CD4-positive, alpha-beta T cell treated with Interleukin-4 for 1 hour (primary cell): ENCODE measurements at places on chromosomes 4 and X.

- DNase-seq = no peak
These were observed 23.4 kb upstream of the ADGRA3 start for GRCh38 chr4:22539251-22539650.

DNA sequence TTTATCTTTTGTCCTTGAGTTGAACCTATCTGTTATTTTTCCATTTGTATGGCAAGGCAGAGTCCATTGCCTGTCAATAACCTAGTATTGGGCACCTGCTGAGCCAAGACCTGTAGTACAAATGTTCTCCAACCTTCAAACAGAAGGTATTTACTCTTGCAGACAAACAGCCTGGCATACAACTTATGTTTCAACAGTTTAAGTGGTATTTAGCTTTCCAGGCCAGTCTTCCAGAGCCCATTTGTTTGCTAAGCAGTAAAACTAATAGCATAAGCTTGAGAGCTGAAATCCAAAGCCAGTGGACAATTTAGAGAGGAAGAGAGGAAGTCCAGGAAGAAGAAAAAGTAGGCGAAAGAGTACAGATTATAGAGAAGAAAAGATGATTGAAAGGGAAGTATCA, 979.3 kb downstream of the GLUD2 start:
- no peak for DNase-seq

DNA sequence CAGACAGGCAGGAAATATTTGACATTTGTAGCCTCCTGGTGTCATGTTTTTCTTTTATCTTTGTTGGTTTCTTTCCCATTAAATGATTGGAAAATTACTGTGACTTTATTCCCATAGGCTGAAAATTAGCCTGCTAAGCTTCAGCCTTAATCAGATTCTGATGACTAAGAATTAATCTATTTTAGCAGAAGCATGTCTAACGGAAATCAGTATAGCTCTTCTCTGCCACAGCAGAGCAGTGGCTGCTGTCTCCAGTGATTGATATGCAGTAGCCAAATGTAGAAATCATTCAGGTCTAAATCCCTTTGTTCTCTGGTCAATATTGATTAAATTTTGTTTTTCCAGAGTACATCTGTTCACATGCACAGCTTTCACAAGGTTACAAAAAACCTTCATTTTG, 199.3 kb downstream of the GC start:
- no peak for DNase-seq

DNA sequence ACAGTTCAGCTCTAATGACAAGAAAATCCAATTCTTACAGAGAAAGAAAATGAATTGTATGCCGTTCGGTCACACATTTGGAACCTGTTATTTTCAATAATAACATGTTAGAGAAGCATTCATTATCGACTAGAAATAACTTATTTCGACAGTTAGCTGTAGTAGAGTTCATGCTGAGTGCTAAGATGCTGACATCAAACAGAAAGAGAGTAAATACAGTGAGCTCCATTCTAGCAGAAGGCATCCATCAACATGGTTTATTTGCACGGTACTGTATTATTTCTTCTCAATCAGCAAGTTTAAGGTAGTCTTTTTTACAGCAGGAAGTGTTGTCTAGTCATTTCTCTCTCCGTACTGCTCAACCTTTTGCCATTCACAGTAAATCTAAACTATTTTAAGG, 732.1 kb downstream of the STIM2 start:
- DNase-seq = no peak

GRCh38 chrX:4528247-4528646, 814.8 kb upstream of the PRKX start:
- no peak for DNase-seq

- DNase-seq = no peak
These were observed 1.7 kb upstream of the ZFP42 start for GRCh38 chr4:187993827-187994226.

GRCh38 chr4:10111067-10111801, 5.4 kb downstream of the WDR1 start:
- DNase-seq = no peak

DNA sequence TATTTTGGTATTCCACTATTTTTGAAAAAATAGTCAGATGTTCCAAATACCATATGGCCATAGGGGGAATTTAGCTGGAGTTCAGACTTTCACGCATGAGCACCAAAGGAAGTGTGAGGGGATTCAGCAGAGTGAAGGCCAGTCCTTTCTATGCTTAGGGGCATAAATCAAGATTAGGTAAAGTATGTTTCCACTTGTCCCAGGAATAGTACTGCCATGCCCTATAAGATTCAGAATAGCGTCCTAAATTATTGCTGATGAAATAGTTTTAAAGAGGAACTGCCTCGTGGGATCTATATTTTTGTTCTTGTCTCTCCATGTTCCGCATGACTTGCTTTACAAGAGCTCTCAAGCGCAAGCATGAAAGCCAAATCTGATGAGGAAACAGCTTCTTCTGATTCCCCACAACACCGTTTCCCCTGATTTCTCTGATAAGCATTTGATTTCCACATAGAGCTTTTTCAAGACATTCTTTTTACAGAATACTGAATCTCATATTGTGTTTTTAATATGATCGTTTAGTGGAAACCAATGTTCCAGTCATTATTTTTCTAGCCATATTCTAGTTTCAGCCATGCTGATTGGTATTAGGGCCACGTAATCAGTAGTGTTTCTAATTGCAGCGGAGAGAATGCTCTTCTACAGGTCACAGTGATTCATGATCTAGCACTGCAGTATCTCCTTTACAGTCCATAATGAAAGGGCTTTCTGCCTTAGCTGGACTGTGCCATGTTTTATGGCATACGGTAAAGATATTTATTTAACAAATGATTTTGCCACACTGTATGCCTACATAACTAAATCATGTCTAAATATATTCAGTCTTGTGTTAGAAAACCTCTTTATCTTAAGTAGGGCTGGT, 492.3 kb downstream of the CENPC start:
- DNase-seq = no peak

DNA sequence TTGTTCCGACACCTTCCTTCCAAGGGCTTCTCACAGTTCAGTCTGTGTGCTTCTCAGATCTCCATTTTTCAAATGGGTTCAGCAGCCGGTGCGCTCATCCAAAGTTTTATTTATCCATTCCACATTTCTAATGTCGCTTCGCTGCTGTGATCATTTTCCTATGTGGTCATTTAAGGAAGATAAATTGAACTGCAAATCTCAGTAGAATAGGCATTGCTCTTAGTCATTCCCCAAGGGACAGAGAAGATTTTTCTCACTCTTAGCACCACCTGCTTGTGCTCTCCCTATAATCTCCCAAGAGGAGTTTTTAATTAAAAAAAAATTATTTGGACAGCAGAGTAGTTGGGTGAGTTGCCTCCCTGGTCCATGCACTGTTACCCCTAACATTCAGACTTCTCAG, 278.9 kb upstream of the GATB start:
- no peak for DNase-seq

- no peak for DNase-seq
These were observed 11.5 kb downstream of the RASGEF1B start for GRCh38 chr4:81460191-81460701.

GRCh38 chrX:99398545-99398944, 1011.5 kb downstream of the PCDH19 start:
- no peak for DNase-seq

DNA sequence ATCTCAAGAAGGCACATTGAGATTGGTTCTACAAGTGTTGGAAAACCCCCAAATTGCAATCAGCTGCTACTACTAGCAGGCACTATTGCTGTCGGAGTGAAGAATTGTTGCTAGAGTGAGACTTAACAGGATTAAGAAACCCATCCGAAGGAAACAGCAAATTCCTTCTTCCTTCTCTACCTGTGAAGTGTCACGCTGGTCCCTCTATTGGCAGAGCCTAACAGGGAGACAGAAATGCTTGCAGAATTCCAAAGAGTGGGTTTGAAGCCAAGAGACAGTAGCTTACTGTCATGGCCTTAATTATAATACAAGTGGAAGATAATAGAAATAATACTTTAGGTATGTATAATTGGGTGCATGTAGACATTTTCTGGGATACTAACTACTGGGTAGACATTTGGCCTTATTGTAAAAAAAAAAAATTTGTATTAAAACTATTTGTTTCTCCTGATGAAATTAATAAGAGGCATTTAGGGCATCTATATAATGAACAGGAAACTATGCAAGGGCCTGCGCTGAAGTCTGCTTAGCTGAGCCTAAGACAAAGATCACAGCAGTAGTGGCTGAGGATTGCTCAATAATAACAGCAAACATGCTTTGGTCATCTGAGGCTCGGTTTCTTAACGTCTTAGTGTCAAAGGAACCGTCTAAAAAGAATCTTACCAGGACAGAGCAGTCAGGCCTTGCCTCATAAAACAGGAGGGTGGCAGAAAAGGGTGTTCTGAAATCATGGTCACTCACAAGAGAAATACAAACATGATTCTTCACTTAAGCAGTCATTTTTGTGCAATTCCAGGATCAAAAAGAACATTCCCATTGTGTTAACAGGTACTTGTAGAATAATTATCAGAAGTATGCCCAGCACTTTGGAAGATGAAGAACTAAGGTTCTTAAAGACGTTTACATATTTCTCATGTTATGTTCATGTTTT, 40.8 kb downstream of the FAM241A start:
- no peak for DNase-seq

- no peak for DNase-seq
These were observed 3.2 kb downstream of the SOWAHB start for GRCh38 chr4:76894537-76895255.

DNA sequence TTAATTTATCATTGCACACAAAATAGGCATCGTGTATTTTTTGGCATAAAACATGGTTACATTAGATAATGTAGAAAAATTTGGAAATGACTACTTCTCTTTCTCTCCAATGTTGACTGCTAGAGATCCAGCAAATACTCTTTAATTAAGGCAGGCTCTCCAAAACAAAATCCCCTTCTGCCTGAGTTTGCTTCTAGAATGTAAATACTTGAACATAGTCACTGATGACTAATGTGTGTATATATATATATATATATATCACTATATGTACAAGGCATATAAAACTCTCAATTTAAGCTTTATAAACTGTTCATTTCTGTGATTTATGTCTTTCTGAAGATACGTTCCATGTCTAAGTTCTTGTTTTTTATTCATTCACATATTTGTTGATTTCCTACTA, 67.2 kb upstream of the CAMK2D start:
- no peak for DNase-seq

- no peak for DNase-seq
These were observed 66.5 kb downstream of the MAMLD1 start for GRCh38 chrX:150429594-150429993.

- no peak for DNase-seq
These were observed 80.8 kb upstream of the BMPR1B start for GRCh38 chr4:94676970-94677369.

GRCh38 chrX:8244301-8244700, 73.2 kb upstream of the VCX2 start:
- DNase-seq = no peak

- no peak for DNase-seq
These were observed 112.3 kb downstream of the ASB9 start for GRCh38 chrX:15157624-15158023.

DNA sequence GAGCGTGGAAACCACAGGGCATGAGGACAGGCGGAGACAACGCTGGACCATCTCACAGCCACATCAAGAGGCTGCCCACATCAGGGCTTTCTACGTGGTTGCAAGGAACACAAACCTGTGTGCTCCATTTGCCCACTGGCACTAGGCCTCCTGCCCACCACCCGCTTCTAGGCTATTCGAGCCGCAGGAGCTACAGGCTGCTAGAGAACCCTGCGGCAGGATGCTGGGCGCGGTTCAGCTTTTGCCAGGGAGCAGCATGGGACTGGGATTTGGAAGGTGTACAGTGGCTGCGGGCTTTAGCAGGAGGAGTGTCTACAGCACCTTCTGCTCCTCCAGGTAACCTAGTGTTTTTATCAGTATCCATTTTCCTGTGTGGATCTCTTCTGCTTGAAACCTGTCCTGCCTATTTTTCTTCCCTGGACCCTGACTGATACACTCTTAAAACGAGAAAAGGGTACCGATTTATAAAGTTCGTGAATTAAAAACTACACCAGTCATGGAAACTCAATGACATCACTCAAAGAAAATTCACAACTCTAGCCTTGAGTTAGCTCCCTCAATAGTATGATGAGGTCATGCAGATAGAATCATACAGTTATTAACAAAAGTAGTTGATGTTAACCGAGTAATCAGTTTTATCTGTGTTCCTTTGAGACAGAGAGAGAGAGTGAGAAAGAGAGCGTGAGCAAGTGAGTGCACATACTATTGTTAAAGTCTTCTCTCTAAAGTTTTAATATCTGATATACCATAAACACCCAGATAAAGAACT, 12.8 kb downstream of the NOP14 start:
- no peak for DNase-seq

- no peak for DNase-seq
These were observed 68.4 kb upstream of the BMP2K start for GRCh38 chr4:78707793-78708192.

DNA sequence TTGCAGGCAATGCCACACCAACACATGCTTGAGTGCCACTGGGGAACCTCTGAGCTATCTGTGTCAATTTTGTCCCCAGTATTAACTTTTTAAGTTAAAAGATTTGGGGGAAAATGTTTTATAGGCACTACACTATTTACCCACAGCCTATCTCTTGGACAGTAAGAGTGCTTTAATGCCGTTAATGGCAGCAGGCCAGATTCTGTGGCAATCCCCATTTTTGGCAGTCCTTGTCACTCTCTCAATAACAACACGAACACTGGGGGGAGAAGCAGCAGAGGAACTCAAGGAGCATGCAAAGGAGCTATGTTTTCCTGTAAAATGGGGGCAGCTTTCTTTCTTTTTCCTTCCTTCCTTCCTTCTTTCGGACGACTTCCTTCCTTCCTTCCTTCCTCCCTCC, 168.6 kb downstream of the NSUN7 start:
- DNase-seq = no peak

DNA sequence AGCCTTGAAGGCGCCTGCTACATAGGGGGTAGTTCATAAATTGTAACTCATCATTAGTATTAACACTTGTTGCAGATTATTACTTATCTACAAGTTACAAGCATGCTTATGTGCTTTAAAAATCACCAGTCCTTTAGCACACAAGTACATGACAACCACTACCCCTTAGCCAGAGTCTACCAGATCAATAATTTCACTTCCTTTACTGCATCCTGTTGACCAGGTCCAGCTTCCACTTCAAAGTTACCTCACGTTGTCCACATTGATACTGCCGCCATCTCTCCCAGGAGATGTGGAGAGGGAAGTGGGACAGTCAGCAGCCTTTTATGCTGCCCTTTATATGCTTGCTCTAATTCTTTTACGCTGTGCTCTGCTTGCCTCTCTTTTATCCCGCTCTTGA, 231.3 kb upstream of the CXXC4 start:
- DNase-seq = no peak

GRCh38 chr4:85938062-85938461, 421.8 kb downstream of the MAPK10 start:
- DNase-seq = no peak

GRCh38 chr4:78032446-78032845, 24.7 kb upstream of the FRAS1 start:
- no peak for DNase-seq

DNA sequence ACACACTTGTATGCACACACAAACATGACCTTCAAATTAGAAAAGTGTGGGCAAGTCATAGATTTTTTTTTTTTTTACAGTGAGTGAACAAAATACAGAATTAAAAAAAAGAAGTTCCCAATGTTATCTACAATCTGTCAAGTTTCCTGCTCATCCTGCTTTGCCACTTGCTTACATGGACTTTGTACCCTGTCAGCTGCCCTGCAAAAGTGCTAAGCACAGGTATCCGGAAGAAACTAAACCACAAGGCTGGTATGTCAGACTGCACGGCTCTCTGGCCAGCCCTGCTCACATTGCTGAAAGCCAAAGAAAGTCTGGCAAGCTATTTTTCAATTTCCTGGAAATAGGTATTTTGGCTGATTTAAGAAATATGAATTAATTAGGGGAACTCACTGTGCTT, 38.9 kb upstream of the BCLAF3 start:
- no peak for DNase-seq

- no peak for DNase-seq
These were observed 92.2 kb upstream of the RAPGEF2 start for GRCh38 chr4:159010563-159011260.
